ENCODE measurements at places on chromosomes 12 and 14. TPM values are rescaled to one million over a fixed set of nuclear protein-coding genes. Genes with fewer than 3 reads are reported as not detected.

Gene NYNRIN
- total RNA-seq: 0.02 TPM

Gene ADGRD1
- total RNA-seq: 0.47 TPM

Gene CFAP73
- 1.1 TPM for total RNA-seq

DNA sequence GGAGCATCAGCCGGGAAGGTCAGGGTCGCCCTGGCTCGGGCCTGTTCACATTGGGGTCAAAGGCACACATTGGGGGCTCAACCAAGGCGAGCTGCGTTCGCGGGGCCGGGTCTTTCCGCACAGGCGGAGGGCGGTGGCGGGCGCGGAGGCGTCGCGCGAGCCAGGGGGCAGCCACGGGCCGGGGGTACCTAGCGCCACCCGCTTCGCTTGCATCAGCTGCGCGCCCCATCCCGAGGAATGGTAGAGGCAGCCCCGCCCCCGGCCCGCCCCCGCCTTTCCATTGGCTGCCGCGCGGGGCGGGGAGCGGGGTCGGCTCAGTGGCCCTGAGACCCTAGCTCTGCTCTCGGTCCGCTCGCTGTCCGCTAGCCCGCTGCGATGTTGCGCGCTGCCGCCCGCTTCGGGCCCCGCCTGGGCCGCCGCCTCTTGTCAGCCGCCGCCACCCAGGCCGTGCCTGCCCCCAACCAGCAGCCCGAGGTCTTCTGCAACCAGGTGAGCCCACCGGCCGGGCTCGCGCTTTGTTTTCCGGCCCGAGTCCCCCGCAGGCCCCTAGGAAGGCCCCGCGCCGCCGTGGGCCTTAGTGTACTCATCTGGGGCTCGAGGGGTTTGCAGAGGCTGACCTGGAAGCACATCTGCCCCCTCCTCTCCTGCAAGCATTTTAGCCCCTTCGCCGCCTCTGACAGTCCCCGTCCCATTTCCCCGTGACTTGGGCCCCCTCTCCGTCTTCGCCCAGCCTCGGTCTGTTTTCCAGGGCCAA is at the start of gene ALDH2:
Gene ALDH2, plus strand, starts transcription at position 326 of the 754 bp plus-strand sequence. Its CDS starts 50 bp downstream, at position 376.
- DNase-seq: peak; percentile 60

DNA sequence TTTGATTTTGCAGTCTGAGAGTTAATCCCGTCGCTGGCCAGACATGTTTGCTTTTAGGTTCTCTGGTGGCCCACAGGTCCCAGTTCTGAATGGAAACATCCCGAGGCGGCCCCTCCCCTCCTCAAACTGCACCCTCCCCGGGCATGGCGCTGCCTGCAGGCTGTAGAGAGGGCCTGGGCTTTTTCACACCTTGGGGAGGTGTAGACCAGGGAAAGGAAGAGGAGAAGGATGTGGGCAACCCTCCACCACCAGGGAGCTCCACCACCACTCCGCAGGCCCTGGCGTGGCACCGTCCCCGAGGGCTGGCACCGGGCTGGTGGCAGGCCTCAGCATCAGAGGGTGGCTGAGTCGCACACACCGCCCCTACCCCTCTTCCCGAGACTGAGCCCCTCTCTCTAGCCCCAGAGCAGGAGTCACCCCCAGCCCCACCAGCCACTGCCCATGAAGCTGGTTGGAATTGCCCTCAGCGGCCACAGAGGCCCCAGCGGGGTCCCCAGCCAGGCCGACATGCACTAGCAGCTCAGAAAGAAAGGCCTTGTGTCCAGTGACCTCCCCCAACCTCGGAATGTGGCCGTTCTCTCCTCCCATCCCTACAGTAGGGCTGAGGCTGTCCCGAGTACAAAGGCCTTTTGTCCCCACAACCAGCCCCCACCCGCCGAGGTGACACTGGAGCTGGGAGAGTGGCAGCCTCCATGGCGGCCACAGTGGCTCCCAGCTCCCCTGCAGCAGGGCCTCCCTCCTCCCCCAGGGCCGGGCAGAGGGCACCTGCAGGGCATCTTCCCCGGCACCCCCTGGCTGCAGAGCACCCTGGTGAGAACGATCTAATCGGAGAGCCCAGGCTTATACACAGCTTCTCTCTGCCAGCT is 23.5 kb upstream of the INF2 start:
- DNase-seq: no peak

- no peak for DNase-seq
These were observed 272.4 kb upstream of the NPAS3 start for GRCh38 chr14:32666308-32666707.

DNA sequence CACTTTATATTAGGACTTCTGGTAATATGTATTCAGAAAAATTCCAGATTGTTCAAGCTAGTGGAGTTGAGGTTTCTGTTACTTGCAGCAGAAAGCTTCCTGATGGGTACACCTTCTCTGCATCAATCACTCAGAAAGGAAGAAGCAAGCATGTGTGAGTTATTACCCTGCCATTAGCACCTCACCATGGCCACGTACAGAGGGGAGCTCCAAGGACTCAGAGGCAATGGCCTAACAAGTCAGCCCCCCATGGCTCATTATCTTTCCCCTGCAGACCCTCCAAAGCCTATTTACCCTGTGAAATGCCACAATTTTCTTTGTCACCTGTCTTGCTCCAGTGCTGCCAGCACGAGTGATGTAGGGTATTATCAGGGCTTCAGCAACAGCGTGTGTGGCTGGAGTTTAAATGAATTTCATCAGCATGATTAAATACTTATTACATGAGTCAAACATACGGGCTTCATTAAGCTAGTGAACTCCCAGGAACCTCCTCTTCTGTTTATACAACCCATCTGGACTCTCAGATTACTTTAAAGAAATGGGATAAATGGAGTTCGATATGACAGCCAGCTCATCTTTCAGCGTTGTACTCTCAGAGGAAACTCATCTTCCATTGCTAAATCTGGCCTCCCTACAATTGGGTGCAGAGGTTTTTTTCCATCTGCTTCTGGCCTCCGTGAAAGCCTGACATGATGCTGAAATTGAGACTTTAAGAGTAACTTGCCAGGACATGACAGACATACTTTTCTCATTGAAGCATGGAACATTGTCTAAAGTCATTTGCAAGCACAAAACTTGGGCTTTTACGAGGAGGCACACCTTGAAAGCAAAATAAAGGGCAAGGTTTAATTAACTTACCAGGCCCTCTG is 135.9 kb downstream of the TMEM30B start:
- no peak for DNase-seq

Gene IKBIP
- total RNA-seq: 9.1 TPM

DNA sequence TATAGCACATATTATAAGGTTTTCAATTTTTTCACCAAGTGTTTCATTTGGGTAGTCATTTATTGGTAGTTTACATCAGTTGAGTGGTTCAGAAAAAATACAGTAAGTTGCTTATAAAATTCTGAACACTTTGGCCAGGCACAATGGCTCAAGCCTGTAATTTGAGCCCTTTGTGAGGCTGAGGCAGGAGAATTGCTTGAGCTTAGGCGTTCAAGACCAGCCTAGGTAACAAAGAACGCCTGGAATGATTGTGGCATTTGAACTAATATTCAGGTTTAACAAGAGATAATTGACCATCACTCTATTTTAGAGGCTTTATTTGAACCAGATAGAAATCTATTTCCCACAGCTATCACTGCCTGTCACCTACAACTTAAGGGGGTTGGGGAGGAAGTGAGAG is 22.7 kb downstream of the HIF1A start:
- no peak for DNase-seq

Gene PTPRR
- not detected for total RNA-seq

DNA sequence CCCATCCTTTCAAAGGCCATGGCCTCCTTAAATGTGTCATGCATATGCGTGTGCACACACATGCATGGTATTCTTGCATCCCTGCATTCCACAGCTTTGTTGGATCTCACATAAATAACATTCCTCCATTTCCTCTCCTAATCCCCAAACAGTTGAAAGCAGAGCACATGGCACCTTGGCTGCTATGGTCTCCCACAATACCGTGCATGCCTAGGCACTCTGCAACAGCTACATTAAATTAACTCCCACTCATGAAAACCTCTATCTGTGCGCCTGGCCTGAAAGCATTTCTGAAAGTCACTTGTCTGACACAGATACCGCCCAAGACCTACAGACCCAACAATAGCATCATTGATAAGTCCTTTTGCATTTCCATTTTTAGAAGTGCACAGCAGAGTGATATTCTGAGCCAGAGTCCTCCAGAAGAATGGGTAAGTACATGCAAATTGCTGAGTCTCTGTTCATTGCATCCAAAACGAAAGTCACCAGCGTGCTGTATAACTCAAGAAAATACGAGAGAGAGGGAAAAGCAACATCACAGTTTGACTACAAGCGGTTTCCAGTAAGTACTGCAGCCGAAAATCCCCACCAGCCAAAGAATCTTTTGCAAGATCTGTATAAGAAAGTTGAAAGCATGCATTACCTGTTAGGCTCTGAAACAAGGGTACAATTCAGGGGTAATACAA is 436 bp downstream of the ASB2 start:
- DNase-seq: no peak

Gene PPP4R4
- not detected for total RNA-seq

- no peak for DNase-seq
These were observed 178.3 kb downstream of the NAV3 start for GRCh38 chr12:78009031-78009430.

- no peak for DNase-seq
These were observed 1.1 kb downstream of the IFNG start for GRCh38 chr12:68158432-68158831.

DNA sequence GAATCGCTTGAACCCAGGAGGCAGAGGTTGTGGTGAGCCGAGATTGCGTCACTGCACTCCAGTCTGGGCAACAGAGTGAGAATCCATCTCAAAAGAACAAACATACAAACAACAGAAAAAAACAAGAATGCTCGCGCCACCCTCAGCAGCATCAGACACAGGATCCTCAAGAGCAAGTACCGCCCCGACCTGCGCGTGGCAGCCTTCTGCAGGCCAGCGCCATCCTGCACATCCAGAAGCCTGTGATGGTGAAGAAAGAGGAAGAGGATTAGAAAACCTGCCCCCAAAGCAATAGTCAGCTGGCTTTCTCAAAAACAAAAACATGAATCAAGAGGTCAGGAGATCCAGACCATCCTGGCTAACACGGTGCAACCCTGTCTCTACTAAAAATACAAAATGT is 30.0 kb upstream of the EID3 start:
- DNase-seq: no peak

Gene DEPDC4
- 0.81 TPM for total RNA-seq

GRCh38 chr12:120650233-120650690 is 9.8 kb downstream of the CABP1 start:
- DNase-seq: no peak

- DNase-seq: no peak
These were observed 21.5 kb upstream of the PTPRQ start for GRCh38 chr12:80422550-80422949.

DNA sequence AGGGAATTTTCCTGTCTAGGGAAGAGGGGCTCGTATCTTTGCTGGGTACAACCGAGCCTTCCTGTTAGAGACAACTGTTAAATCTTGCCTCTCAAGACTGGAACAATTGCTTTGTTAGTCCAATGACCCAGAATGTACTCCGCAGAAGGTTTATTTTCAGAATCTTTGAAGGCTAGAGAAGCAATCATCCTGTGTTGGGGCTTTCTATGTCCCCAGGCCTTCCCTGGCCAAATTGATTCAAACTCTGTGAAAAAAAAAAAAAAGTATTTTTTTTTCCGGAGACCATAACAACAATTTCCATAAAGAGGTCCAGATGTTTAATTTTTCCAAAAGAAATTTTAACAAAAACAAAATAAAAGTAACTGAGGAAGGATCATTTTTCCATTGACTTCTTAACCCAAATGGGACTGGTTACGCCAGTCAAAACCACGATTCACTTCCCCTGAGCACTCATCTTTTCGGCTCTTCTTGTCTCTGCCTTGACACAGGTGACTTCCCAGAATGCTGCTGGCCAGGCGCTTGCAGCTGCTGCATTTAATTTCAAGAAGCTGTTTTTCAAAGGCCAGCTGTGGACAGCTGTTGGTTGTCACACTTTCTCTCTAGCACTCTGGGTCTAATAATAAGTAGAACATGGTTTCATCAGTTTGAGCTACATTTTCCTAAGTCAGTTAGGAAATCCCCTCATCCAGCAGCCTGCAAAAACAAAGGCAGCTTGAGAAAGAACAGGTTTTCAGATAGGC is 81.6 kb upstream of the MANSC4 start:
- no peak for DNase-seq

DNA sequence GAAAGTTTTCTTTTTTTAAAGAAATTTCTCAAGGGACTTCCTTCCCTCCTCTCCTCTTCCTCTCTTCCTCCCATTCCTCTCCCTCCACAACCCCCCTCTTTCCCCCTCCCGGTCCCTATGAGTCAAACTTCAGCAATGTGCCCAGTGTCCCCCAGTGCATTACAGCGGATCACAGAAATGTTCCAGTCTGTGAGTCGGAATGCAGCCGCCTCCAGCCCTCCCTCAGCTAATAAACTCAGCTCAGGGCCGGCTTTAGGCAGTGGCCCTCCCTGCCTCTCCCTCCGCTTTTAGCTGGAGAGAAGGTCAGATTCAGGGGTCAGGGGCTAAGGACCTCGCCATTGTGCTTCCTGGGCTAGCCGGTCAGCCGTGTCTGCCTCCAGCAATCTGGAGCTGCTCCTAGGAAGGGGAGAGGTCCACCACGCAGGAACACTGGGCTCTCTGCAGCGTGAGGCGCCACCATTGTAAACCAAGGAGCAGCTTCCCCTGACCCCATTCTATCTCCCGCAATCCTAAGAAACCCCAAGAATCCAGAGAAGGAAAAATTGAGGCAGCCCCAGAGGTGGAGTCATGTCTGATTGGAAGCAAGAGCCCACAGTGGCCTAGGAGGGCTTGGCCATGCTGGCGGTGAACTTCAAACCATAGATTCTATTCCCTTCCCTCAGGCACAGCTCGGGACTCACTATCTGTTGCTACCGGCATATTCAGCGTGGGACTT is 1.1 kb upstream of the HDAC7 start:
- DNase-seq: no peak

DNA sequence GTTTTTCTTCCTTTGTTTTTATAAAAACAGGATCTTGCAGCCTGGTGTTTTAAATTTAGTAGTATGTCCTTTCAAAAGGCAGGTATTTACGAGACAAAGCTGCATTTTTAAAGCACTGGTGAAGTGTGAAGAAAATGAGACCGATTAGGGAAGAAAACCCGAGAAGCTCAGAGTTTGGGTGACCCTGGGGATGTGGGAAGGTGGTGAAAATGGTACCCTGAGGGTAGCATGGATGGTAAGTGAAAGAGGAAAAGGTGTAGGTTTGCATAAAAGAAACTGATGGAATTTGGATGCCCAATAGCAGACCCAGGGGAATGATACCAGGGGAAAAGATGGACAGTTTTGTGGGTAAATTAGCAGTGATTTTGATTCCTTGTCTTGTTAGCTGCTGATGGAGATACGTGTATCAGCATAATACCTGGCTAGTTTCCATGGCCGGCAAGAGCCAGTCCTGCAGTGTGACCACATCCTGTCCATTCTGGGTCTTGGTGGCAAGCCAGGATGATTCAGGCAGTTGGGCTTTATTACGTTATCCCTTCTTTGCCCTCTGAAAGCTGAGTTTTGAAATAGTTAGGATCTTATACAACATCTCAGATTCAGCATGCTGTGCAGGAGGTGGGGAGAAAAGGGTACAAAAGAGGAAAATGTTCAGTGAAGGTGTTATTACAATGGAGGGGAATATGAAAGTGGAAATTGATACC is 8.9 kb downstream of the BICD1 start:
- DNase-seq: no peak

- no peak for DNase-seq
These were observed 43.7 kb upstream of the RNU6-8 start for GRCh38 chr14:32246751-32247150.

Gene GOLGA5
- total RNA-seq: 18.0 TPM
